Ureter (tissue), 1 donor: ENCODE measurements at places on chromosomes 16 and 17. TPM values are rescaled to one million over a fixed set of nuclear protein-coding genes. Genes with fewer than 3 reads are reported as not detected.

The SDK2 gene
- 3.4 TPM for total RNA-seq

The KRTAP9-1 gene
- total RNA-seq, result not detected

The TSNAXIP1 gene
- 2.5 TPM for total RNA-seq

The IGFALS gene
- not detected for total RNA-seq

The CCL4L2 gene
- total RNA-seq, result 0.81 TPM

The MEIOC gene
- total RNA-seq, result not detected

The DNAH17 gene
- not detected for total RNA-seq

The SCPEP1 gene
- 79.6 TPM for total RNA-seq

The CLEC18A gene
- total RNA-seq, result 2.2 TPM

The SMIM36 gene
- not detected for total RNA-seq

The NACA2 gene
- not detected for total RNA-seq

The CACNG3 gene
- total RNA-seq, result not detected

The CDC6 gene
- 3.1 TPM for total RNA-seq

The HEATR9 gene
- total RNA-seq, result 0.21 TPM

The OR2C1 gene
- total RNA-seq, result not detected

The FBXW10 gene
- 1.1 TPM for total RNA-seq

The TBC1D3H gene
- not detected for total RNA-seq

The ARHGDIG gene
- not detected for total RNA-seq

The SLC38A8 gene
- total RNA-seq, result not detected

The CHMP1A gene
- total RNA-seq, result 84.7 TPM

The LGALS9B gene
- total RNA-seq, result not detected

The DECR2 gene
- total RNA-seq, result 17.5 TPM

The CLDN9 gene
- 0.42 TPM for total RNA-seq

The NPW gene
- total RNA-seq, result not detected

The SOX9 gene
- 21.4 TPM for total RNA-seq

The MARCHF10 gene
- 0.60 TPM for total RNA-seq

The HSF4 gene
- total RNA-seq, result 52.0 TPM

The TBC1D3 gene
- total RNA-seq, result not detected

The EIF5A gene
- 425 TPM for total RNA-seq

The KRT33A gene
- not detected for total RNA-seq

The TRIM72 gene
- total RNA-seq, result not detected

The BRICD5 gene
- 7.4 TPM for total RNA-seq

The TAC4 gene
- total RNA-seq, result not detected

The CHRNE gene
- total RNA-seq, result 1.2 TPM

The KCNJ2 gene
- 1.1 TPM for total RNA-seq

The TBC1D3E gene
- not detected for total RNA-seq

The ADAP2 gene
- total RNA-seq, result 8.5 TPM

The NEUROD2 gene
- total RNA-seq, result not detected

The CES1 gene
- total RNA-seq, result 56.8 TPM

The ZNF469 gene
- total RNA-seq, result 3.6 TPM

The RNF112 gene
- total RNA-seq, result 20.7 TPM

The CACNA1H gene
- 24.4 TPM for total RNA-seq
